ENCODE measurements at places on chromosomes 5 and 9.

- DNase-seq: no peak
Measured at GRCh38 chr5:102819634-102820033, 64.5 kb downstream of the PAM start.

GRCh38 chr5:177421062-177421798 lies 5.2 kb upstream of the GRK6 start:
- DNase-seq: no peak

DNA sequence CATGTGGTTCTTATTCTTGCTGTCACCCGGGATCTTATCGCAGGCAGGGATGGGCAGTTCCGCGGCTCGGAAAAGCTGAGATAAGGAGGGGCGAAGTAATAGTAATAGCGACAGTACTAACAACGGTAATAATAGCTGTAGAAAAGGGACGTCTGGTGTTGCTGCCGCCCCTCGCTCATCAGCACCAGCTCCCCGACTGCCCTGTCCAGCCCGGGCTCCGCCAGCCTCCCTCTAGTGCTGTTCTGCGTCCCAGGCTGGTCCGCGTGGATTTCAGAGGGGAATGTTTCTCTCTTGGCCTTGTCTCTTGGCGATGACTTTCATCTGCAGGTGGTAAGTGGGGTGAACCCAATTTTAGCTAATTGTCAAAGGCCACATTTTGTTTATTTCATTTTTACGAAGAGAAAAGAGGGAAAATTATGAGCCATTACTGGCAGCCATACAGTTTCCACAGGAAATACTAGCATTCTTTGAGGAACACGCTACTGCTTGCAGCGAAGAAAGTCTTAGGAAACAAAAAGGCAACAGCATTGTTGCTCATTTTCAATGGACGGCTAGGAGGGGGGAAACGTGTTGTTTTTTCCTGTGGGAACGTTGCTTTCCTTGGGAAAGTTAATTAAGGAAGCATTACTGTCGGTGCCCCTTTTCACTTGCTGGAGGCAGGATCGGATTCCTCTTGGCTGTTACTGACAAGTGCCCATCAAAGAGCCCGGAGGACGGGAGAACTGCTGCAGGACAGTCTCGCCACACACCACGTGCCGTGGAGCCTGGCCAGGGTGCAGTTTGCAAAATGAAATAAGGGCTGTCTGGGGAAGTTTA lies 762 bp downstream of the SNCAIP start:
- peak; percentile 36 for DNase-seq

DNA sequence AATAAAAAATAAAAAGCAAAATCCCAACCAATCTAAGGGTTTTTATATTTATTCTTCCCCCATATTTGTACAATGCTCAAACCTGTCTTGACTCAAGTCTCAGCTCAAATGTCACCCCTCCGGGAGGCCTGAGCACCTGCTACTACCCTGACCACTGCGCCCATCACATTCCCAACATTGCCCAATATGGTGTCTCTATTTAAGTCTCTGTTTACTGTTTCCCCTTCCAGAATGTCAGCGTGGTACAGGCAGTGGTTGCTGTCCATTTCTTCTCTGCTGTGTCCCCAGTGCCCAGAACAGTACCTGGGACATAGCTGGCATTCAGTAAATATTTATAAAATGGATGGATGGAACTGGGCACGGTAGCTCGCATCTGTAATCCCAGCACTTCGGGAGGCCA lies 47.3 kb upstream of the PRRC2B start:
- no peak for DNase-seq

GRCh38 chr5:88825584-88826315 lies 57.2 kb downstream of the MEF2C start:
- DNase-seq: peak; percentile 26

- no peak for DNase-seq
Measured at GRCh38 chr5:132102944-132103331, 29.3 kb downstream of the CSF2 start.

GRCh38 chr9:72524820-72525540 lies 3.6 kb downstream of the TMC1 start:
- peak; percentile 82 for DNase-seq

DNA sequence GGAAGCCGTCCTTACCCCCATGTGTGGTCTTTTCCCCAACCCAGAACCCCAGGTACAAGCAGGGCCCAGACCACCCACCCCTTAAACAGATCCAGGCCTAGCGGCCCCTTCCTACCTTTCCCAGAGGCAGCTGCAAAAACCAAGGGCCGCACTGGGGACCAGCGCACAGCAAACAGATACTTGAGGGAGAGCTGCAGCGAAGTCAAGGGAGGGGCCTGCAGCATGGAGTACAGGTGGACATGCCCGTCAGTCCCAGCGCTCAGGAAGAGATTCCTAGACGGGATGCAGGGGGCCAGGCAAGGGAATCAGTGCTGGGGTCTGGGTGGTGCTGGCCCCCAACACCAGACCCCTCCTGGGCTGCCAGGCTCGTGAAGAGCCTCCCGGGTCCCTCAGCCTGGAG lies 22.5 kb downstream of the DYNC2I2 start:
- no peak for DNase-seq

DNA sequence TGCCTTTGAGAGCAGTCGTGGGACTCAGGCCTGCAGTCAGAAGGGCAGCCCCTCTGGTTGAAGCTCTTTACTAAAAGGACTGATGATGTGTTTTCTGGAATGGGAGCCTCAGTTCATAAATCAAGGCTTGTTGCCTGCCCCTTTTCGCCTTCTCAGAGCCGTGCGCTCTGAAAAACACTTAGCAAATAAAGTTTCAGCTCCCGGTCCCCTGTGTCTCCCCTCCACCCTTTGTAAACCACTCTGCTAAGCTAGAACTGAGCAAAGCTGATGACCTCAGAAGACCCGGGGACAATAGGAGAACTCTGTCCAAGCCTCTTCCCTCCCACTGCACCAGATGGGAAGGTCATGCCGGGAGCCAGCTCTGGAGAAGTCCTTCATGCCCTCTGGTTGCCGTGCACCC lies 39.3 kb upstream of the ADRA1B start:
- no peak for DNase-seq

- DNase-seq: no peak
Measured at GRCh38 chr5:61307191-61307590, 24.9 kb upstream of the ZSWIM6 start.

GRCh38 chr5:141250576-141250975 lies 5.4 kb downstream of the PCDHB15 start:
- no peak for DNase-seq

DNA sequence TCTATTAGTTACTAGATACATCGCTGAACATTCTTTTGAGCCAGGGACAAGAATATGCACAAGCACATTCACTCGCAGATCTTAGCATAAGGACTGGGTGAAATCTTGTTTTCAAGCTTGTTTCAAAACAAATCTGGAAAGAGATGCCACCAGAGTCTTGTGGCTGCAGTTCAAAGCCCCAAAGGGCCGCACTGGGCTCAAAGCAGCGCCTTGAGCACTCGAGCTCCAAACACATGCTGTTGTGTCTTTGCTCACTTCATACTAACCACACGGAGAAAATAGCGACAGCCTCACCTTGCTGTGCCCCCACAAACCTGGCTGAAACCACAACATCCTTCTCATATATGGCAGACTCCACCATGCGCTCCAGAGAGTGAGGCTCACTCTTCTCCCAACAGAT lies 34.2 kb upstream of the IL7R start:
- DNase-seq: no peak

DNA sequence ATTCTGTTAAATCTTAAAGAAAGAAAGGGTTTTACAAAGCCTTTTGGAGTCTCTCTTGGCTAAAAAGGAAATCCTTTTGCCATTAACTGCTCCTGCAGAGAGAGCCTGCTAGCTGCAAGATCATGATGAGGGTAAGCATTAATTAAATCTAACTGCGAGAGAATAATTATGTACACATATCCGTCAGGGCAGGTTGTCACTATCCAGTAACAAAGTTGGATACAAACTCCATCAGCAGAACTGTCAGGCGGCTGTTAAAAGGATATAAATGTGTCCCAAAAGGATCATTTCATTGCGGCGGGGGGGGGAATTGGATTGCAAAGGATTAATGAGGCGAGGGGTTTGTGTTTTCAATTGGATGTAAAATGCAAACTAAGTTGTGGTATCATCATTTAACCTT lies 289.3 kb downstream of the ASTN2 start:
- DNase-seq: no peak

GRCh38 chr5:124902097-124902821 lies 155.8 kb upstream of the ZNF608 start:
- DNase-seq: peak; percentile 45

GRCh38 chr5:17120209-17120608 lies 97.2 kb upstream of the BASP1 start:
- no peak for DNase-seq

DNA sequence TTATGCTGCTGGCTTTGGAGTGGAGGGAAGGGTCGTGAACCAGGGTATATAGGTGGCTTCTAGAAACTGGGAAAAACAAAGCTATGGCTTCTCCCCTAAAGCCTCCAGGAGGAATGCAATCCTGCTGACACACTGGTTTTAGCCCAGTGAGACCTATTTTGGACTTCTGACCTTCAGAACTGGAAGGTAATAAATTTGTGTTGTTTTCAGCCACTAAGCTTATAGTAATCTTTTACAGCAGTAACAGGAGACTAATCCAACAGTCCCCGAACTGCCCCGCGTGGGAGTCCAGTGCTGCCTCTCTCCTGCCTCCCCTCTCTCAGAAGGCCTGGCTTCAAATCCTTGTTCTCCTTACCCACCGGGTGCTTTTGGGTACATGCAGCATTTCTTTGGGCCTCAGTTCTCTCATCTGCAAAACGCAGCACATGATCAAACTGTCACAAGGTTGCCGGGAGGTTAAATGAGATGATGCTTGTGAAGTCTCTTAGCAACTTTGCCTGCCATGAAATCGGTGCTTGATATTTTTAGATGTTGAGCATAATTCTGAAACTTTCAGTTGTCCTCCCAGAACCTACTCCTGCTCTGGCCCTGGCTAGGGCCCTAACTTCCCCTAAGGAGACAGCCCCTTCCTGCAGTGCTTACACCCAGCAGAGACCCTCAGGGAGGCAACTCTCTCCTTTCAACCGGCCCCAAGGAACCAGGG lies 127.3 kb upstream of the BOD1 start:
- no peak for DNase-seq

DNA sequence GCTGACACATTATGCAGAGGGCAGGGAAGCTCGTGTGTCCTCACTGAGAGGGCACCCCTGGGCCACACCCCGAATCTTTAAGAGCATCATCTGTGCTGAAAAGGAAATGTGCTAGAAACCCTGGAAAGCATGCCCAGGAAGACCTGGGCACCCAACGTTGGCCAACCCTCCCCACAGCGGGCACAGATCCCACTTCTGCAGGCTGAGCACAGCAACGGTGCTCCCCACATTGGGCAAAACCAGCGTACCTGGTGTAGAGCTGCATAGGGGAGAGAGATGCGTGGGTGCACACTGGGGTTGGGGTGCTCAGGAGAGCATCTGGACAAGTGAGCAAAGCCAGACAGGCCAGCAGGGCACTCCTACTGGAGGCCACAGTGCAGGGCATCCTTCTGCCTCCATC lies 32.6 kb downstream of the ROR2 start:
- no peak for DNase-seq

DNA sequence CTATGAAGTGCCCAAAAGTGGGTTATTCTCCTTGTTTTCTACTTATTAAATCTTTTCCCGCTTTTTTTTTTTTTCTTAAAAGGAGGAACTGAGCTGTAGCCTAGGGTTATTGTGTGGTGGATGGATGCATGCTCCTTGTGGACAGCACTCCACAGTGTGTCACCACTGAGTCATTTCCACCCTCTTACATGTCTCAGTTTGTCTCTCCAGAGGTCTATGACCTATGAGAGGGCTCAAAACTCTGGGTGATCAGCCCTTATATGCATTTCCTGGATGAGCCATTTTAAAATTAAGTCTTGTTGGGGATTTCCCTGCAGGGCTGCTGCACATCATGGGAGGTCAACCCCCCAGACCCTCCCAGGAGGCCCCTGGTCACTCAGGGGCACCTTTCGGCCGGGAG lies 102.2 kb upstream of the MOCS2 start:
- DNase-seq: peak; percentile 21

DNA sequence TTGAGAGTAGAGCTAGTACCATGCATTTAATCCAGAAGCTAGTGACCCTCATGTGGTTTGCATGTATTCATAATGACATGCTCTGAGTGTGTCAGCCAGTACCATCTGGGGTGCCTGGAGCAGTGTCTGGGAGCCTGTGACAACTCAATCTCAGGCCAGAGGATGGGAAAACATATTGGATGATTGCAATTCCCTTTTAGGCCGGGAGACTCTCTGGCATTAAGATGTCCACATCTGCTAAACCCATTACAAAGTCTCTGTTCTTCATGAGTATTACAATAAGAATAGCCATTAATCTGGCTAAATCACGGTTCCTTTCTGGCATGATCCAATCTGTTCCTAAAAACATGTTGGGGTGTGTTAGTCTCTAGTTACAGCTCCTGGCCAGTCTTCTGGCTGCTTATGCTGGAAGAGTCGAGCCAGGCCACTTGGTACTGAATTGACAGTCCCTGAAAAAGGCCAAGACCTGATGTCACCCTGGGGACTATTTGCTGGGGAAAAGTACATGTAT lies 475.7 kb downstream of the ENC1 start:
- no peak for DNase-seq

DNA sequence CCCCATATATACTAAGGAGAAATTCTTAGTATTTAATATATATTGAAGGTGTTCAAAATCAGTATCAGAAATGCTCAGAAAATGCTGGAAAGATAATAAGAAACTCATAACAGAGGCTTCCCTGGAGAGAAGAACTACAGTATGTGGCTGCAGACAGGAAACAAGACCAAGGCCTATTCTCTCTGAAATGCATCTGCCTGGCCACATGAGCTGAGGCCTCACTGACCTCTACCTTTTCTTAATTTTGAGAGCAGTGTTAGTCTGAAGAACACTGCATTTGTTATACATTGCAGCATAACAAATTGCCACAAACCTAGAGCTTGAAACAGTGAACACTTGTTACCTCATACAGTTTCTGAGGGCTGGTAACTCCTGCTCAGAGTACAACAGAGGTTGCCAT lies 133.4 kb upstream of the SPEF2 start:
- no peak for DNase-seq
